T-helper 2 cell (primary cell): ENCODE measurements at places on chromosomes 11 and 22.

DNA sequence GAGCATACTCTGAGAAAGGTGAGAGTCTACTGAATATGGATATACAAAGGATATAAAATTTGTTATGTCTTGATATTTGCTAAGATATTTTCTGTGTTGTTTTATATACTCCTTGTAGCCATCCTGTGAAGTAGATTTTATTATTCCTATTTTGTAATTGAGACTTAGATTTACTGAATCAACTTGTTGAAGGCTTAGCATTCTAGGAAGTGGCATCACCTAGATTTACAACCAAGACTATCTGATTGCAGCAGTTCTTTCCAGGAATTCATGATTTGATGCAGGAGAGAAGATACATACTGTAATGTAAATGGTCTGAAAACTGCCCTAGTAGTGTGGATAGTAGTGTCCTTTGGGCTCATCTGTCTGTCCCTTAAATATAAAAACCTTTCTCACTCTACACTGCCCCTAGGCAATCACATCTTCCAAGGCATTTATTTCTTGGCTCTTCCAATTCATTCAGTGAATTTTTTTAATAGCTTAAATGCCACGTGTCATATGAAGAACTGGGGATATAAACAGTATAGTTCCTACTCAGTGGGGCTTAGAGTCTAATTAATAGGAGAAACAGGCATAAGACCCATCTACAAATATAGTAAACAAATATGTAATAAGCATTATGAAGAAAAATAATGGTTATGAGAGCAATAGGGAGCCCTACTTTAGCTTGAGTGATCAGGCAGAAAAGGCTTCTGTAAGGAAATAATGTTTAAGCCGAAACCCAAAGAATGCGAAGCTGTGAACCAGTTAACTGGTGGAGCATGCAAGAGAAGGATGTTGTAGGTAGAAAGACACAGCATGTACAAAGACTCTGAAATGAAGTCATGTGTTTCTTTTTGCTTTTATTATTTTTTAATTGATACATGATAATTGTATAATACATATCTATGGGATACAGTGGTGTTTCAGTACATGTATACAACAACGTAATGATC, 13.6 kb downstream of the IPO7 start:
- DNase-seq = no peak

GRCh38 chr22:27164781-27165503, 507.6 kb downstream of the MIAT start:
- no peak for DNase-seq

- DNase-seq = no peak
Observed at GRCh38 chr11:58628446-58628845, 6.0 kb downstream of the CNTF start.

- no peak for DNase-seq
Observed at GRCh38 chr11:111019871-111020670, 225.5 kb upstream of the POU2AF2 start.

DNA sequence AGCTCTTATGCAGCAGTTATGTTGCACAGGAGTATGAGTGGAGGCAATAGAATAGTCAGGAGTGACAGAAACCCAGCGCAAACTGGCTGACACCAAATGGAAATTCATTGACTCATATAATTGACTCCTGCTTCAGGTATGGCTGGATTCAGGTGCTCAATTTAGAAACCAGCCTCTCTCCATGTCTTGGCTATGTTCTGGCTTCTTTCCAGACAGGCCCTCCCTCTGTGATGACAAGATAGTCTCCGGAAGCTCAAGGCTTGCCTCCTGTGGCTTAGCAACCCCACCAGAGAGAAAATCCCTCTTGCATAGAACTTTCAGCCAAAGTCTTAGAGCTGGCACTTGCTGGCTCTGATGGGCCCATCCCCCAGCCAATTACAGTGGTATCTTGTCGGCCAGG, 28.1 kb upstream of the MN1 start:
- no peak for DNase-seq

GRCh38 chr11:33741806-33742205, 5.6 kb upstream of the CD59 start:
- DNase-seq = no peak

DNA sequence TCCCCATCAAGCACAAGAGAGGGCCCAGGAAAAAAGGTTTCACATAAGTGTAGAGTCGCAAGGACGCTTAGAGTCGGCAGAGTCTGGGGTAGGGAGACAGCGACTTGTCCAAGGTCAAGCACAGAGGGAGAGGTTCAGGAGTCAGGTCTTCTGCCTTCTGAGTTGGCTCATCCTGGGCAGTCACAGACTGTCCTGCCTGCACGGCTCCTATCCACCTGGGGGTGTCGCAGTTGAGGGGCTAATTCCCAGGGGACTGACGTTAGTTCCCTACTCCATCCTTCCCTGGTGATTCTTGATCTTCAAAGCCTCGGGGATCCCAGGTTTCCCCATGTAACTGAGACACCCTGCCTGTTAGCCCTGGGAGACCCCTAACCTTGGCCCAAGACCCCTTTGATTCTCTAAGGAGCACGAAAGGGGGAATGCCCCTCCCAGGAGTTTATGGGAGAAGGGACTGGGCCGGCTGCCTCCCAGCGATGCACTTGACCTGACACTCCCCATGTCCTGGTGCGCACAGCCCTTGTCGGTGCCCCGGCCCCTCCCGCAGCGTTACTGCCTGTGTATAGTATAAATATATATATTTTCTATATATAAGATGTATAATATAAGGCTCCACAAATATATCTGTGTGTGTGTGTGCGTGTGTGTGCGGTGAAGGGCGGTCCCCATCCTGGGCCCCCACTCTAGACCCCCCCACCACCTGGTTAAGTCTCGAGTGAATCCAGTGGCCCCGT, 14.7 kb upstream of the TAB1 start:
- DNase-seq = no peak

- DNase-seq = no peak
Observed at GRCh38 chr11:27451244-27451965, 21.2 kb downstream of the LGR4 start.
